ENCODE measurements at places on chromosomes 6 and 20.

GRCh38 chr6:99739526-99739925, 132.9 kb downstream of the PRDM13 start:
- no peak for DNase-seq

DNA sequence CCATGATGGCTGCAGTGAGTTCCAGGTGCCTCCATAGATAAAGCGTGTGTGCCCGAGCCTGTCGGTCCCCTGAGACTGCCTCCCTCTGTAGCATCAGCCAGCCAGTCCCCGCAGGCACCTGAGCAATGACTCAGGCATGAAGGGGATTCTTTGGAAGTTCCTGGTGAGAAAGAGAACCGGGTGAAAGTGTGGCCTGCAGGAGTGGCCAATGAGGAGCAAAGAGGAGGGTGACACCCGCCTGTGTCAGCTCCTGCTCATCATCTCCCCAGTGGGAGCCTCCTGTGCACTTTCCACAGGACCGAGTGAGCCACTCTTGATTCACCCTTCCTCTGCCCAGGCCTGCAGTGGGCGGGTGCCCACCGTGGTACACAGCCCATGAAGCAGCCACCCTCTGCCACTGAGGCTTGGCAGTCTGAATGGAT, 71.2 kb upstream of the PTPN1 start:
- DNase-seq: peak; percentile 98

DNA sequence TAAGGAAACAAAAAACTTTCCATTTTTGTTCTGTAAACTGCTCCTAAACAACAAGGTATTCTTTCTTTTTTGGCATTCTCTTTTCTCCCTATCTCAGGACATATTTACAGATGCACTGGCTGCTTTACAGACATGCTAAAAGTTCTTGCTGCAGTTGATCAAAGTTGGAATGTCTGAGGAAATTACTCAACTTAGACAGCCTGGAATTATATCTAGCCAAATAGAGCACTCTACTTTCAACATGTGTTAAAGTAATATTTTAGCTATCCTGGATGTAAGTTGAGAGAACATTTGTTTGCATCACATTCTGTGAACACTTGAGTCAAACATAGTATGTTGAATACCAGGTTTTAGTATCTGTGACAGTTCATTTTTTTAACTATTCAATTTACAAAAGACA, 24.8 kb downstream of the TASP1 start:
- DNase-seq: no peak

DNA sequence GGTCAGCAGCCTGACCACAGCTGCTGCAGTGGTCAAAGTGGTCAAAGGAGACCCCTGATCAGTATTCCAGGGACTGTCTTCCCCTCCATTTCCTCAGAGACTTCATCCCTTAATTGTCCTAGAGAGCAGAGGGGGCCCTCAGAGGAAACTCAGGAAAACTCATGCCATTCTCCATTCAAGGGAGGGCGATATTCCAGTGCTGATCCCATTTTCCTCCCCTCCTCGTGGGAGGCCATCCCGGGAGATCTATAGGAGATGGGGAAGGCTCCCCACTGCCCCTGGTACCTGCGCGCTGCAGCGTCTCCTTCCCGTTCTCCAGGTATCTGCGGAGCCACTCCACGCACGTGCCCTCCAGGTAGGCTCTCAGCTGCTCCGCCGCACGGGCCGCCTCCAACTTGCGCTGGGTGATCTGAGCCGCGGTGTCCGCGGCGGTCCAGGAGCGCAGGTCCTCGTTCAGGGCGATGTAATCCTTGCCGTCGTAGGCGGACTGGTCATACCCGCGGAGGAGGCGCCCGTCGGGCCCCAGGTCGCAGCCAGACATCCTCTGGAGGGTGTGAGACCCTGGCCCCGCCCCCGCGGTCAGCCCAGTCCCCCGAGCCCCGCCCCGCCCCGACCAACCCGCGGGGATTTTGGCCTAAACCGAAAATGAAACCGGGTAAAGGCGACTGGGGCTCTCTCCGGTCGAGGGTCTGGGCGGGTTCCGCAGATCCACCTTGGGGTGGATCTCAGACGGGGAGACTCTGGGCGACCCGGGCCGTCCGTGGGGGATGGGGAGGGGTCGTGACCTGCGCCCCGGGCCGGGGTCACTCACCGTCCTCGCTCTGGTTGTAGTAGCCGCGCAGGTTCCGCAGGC, 878 bp downstream of the HLA-C start:
- no peak for DNase-seq

- no peak for DNase-seq
These were observed 74.4 kb downstream of the ARHGAP18 start for GRCh38 chr6:129635396-129636130.

DNA sequence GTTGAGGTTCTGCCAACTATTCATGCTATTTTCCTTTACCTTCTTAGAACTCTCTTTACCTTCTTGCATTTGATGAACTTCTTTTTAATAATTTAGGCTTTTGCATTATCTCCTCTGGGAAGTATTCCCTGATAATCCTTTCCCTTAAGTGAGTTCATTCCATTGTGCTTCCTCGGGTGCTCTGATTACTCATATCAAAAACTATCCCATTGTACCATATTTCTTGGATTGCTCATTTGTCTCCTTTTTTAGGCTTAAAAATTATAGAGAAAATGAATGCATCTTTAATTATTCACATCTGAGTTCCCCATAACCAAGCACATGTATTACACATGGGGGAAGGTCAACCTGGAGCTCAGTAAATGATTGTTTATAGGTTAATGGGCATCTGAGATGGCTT, 2.5 kb downstream of the CALHM4 start:
- peak; percentile 18 for DNase-seq

DNA sequence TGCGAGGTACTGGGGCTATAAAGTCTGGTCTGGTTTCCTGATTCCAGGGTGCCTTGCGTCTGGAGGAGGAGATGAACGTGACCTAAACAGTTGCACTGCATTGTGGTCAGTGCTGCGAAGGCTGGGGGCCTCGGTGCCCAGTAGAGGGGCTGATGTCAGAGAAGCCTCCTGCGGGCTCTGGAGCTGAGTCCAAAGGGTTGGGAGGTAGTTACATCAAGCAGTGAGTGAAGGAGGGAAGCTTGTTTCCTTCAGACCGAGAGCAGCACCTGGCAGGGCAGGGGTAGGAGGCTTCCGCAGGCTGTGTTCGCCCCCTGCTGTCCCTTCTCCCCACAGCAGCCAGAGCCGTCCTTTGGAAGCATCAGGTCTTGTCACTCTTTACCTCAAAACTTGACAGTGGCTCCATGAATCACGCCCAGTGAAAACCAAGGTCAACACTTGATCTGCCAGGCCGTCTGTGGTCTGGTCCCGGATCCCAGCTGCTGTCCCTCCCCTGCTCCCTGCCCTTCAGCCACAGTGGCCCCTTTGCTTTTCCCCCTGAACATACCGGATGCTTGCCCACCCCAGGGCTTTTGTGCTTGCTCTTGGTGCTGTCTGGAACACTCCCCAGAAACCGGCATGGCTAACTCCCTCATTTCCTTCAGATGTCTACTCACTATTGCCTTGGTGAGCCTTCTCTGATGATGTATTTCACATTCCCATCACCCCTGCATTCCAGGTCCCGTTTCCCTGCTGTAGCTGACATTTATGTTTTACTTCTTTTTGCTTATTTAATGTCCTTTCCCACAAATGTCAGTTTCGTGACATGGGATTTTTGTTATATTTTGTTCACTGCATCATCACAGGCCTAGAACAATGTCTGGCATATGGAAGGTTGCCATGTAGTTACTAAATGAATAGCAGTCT, 7.0 kb downstream of the DYNLRB1 start:
- DNase-seq: peak; percentile 81

GRCh38 chr6:98136333-98136732, 698.0 kb upstream of the POU3F2 start:
- DNase-seq: no peak

- no peak for DNase-seq
These were observed 68.0 kb downstream of the BMP7 start for GRCh38 chr20:57198132-57199072.

- DNase-seq: peak; percentile 37
These were observed 16.9 kb downstream of the SEC23B start for GRCh38 chr20:18524646-18525045.

DNA sequence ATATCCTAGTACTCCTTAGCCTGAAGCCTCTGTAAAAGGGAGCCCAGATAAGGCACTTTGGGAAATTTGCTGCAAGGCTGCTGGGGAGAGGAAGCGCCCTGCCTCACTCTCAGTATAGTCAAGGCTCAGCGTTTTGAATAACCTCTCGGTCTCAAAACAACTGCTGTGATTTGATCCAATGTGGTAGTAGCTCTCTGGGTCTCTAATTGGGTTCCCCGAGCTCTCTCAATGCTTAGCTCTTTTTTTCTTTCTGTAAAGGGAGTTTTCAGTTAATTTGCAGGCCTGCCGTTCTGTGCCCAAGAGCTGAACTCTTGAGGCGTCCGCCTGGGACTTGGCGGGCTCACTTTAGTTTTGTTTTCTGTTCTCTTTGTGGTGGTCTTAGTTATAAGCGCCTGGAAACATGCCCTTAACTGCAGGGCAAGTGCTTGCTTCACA, 41.2 kb downstream of the ZHX3 start:
- DNase-seq: no peak

- no peak for DNase-seq
These were observed 87.0 kb upstream of the IYD start for GRCh38 chr6:150281767-150282166.

DNA sequence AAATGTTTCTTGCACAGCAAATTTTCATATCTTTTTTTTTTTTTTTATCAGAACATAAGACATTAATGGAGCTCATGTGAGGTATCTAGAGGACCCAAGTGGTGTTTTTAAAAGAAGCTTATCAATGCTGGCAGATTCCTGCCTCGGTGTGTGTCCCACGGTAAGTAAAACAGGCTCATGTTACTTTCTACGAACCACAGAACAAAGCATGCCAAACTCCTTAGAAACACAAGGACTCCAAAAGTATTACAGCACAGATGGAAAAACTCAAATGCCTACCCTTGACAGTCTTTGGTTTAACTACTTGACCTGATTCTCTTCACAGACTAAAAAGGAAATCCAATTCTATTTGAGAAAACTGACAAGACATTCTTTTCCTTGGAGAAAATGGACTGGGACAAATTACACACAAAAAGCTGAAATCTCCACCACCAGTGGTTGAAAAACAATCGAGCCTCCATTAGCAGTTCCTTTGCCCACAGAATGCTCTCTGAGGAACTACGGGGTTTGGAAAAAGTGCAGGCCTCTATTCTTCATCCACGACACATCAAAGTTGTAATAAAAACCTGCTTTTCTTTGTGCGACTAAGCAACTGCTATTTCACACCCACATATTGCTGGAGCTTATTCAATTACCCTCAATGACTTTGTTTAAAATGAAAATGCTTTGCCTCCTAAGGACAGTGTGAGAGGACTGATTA, 5.4 kb downstream of the METTL24 start:
- no peak for DNase-seq

All from RCC 7860 (cell line).